ENCODE measurements at places on chromosomes 12 and 14.

- DNase-seq = no peak
Observed at GRCh38 chr14:24394275-24394674, 4.5 kb upstream of the NYNRIN start.

DNA sequence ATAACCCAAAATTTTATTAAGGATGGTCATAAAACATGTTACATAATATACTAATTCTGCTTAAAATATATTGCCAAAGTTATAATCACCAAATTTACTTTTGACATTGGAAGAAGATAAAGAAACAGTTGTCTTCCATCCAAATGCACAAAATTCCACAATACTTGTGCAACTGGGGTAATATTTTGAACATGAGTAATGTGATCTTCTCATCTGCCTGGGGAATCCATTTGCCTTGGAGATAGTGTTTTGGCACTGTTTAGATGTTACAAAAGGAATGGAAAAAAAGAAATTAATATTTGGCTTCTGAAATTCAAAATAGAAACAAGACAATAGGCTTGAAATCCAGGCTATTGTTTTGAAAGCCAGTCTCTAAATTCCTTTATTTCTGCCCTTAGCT lies 9.1 kb downstream of the GPR19 start:
- DNase-seq = no peak

DNA sequence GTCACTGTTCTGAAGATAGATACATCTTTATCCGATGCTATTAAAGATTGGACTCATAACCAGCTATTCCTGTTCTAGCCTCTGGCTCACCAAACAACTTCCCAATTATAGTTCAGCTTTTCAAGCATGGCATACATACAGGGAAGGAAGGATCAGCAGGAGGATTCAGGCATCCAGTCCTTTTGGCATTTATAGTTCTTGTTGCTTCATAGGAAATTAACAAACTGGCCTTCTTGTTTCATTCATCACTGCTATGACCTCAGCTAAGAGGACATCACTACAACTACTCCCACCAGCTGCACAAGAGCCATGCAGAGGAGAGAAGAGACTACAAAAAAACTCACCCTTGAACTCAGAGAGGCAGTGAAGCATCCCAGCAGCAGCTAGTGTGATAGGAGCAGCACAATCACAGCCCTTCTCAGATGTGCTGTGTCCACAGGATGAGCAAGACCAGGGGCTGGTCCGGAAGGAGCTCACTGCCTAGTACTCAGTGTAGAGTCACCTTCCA lies 100.5 kb downstream of the SPTSSA start:
- DNase-seq = no peak

DNA sequence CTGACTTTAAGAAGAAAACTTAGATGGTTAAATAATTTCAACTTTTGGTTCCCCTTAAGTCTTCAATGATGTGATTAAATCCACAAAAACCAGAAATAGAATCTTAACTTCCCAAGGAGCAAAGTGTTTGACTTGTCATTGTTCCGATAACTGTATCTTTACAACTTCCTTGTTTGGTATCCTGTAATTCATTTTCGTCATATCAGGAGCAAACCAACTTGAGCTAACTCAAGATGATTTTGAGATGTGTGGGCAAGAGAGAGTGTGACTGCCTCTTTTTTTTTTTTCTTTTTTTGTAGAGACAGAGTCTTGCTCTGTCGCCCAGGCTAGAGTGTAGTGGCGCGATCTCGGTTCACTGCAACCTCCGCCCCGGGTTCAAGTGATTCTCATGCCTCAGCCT lies 25.3 kb downstream of the DRAM1 start:
- no peak for DNase-seq

DNA sequence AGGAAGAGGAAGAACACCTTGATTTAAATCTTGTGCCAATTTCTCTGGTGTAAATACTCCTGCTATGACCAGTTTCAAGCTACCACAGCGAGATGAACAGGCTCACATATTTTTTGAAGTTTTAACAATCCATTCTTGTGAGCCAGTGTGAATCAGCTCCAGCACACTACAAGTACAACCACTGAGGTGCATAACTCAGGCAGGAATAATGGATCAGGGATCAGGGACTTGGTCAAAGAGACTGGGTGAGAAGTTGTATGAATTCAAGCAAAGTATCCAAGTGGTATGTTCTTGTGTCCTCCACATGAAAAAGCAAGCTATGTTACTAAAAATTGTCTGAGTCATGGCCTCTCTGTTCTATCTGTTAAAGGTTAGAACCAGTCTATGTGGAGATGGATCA lies 35.2 kb upstream of the KITLG start:
- DNase-seq = no peak

GRCh38 chr14:69614592-69614991 lies 3.2 kb downstream of the SUSD6 start:
- no peak for DNase-seq

DNA sequence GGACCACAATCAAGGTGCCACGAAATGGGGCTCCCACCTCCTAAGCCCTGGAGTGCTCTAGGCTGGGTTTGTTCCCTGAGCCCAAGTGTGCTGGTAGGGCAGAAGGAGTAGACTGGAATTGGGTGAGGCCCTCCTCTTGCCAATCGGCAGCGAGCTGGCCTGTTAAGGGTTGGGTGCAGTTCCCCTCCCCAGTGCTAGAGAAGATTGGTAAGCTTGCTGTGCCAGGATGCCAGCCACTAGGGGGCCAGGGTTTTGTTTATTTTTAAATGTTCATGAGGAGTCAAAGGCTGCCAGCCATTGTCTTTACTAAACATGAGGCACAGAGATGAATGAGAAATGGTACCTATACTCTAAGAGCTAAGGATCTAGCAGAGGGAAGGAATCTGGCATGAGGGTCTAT lies 79.7 kb downstream of the SPTB start:
- no peak for DNase-seq

- DNase-seq = no peak
Observed at GRCh38 chr12:108046135-108046534, 83.0 kb upstream of the WSCD2 start.

DNA sequence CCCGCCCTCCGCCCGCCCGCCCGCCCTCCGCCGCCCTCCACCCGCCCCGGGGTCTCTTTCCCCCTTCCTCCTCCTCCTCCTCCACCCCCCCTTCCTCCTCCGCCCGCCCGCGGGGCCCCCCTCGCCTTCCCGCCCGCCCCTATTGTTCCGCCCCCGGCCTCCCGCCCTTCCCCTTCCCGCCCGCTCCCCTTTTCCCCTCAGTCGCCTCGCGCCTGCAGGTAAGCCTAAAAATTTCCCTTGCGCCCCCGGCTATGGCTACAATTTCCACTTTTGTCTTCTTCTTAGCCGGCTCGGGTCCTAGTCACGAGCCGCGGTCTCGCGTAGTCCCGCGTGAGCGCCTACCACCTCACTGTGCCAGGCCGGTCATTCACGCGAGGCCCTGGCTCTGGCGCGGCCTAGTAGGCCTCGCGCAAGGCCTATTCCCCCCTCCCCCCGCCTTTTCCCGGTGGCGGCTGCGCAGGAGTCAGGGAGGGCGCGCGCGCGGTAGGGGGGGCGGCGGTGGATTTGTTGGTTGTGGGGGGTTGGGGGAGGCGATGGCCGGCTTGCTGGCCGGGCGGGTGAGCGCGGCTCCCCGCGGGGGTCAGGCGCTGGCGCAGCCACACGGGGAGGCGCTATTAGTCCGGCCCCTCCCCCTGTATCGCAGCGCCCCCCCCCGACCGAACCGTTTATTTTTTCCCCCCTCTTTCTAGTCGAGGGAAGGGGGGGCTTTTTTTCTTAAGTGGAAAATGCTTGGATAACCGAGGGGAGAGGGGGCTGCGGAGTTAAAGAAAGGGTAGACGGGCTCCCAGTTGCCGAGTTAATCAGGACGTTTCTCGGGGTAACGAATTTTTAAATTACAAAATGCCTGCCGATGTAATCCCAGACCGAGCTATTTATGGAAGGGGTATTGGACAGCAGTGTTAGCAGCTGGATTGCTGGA lies 516 bp downstream of the PCBP2 start:
- peak; percentile 73 for DNase-seq

DNA sequence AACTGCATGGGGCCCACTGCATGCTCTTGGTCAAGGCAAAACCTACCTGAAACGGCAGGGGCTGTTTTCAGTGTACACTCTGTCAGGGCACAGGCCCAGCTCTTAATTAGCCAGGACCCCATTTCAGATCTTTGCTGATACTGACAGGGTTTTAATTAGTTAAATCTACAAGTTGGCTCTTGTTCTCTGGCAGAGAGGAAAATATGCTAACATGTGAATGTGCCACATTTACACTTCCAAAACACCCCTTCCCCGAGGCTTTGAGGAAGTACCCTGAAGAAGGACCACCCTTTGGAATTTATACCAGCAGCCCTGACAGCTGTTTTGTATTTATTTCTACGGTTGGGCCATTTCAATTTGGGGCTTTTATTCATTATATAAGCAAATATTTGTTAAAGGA lies 66.3 kb downstream of the OTX2 start:
- no peak for DNase-seq

DNA sequence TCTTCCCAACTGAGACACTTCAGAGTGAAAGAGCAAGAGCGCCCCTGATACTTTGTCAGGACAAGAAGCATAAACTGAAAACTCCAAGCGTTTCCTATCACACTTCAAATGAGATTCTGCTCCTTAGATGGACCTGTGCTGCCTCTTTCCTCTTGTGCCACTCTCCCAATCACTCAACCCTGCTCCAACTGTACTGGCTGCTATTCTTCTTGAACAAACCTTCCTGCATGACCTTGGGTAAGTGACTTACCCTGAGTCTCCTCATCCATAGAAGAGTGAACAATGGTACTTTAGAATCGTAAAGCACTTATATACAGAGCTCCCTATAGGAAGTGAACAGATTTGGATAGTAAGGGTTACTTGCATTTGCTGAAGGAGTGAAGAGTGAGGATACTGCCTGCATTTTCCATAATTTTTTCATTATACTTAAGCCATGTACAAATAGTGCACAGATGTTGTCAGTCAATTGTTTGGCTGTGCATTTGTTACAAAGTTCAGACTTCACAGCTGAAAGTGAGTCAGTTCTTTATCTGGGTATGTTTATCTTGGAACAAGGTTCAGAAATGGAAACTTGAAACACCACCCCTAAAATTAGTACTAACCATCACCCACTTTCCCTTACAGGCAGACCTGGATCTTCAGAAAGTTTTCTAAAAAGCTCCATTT lies 10.8 kb downstream of the MTERF2 start:
- DNase-seq = no peak

- DNase-seq = no peak
Observed at GRCh38 chr12:113844495-113845210, 121.5 kb downstream of the RBM19 start.

GRCh38 chr14:85565862-85566296 lies 35.9 kb downstream of the FLRT2 start:
- DNase-seq = no peak

Data from activated naive CD8-positive, alpha-beta T cell treated with anti-CD3 and anti-CD28 coated beads, Interleukin-2, amount 50 U/mL, for 24 hours (primary cell).